ENCODE measurements at places on chromosomes 1 and 21. TPM values are rescaled to one million over a fixed set of nuclear protein-coding genes. Genes with fewer than 3 reads are reported as not detected.

CENPF gene
- polyA plus RNA-seq, result 8.0 TPM

FGR gene
- polyA plus RNA-seq, result 38.7 TPM

ALX3 gene
- 0.16 TPM for polyA plus RNA-seq

VCAM1 gene
- polyA plus RNA-seq, result 22.8 TPM

LCE1D gene
- 0.27 TPM for polyA plus RNA-seq
